ENCODE measurements at places on chromosomes 1 and 21.

DNA sequence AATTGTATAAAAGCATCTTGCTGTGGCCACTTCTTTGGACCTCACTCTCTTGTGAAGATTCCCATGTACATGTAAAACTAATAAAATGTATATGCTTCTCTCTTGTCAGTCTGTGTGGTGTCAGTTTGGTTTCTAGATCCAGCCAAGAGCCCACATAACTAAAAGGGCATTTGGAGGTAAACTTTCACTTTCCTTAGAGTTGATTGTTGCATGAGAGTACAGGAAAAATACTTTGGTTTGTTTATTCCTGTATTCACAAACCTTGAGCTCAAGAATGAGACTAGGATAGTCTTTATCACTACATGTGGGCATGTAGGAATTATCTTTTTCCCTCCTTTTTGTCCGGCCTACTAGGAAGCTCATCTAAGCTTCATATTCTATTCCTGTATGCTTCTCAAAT is 50.9 kb downstream of the KCTD3 start:
- H3K4me1 ChIP-seq = no peaks in the 10 kb centered on the region
- H3K27ac ChIP-seq = no peak overlapping the region
- H3K36me3 ChIP-seq = peaks cover 34% of the 10 kb centered on the region

- H3K36me3 ChIP-seq = no peaks in the 10 kb centered on the region
- no peaks in the 10 kb centered on the region for H3K27me3 ChIP-seq
- H3K4me1 ChIP-seq = peaks cover 4% of the 10 kb centered on the region
Observed at GRCh38 chr1:78426408-78426807, 64.4 kb upstream of the PTGFR start.

DNA sequence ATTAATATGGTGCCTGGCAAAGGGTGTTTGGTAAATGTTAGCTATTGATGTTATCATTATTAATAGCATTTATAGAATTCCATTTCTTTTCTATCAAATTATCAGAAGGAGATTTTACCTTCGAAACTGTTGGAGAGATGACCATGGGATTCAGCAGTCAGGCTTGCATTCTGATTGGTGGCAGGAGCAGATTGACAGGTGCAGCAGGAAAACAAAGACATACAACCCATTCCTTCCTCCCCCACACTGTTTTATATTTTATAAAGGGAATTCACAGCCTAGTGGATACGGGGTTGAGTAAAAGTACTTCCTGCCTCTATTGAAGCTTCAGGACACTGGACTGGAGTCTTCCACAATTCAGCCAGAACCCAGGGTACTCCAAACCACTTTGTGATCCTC is 55.1 kb upstream of the SYT14 start:
- H3K27me3 ChIP-seq = peaks cover 13% of the 10 kb centered on the region
- H3K36me3 ChIP-seq = no peaks in the 10 kb centered on the region
- H3K4me1 ChIP-seq = peaks cover 1% of the 10 kb centered on the region
- H3K27ac ChIP-seq = no peak overlapping the region

DNA sequence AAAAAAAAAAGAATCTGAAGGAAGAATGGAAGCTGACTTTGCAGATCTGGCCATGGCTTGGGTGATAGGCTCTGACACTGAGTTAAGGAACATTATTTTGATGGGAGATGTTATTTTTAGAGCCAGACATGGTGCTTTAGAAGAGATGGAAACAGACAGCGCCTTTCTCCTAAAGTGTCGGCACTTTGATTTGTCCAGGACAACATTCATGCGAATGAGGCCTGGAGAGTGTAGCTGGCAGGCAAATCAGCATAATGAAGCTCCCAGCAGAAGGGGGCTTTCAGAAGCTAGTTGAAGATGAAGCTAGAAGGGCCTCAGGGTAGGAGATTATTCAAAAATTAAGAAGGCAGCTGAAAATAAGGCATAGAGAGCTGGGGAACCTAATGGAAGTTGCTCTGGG is 397.7 kb downstream of the RWDD3 start:
- no peaks in the 10 kb centered on the region for H3K36me3 ChIP-seq
- DNase-seq = no peak
- no peaks in the 10 kb centered on the region for H3K27me3 ChIP-seq
- H3K4me1 ChIP-seq = peaks cover 3% of the 10 kb centered on the region
- no peak overlapping the region for H3K27ac ChIP-seq

- no peak for DNase-seq
- peaks cover 3% of the 10 kb centered on the region for H3K27me3 ChIP-seq
- no peak overlapping the region for H3K27ac ChIP-seq
- peaks cover 2% of the 10 kb centered on the region for H3K4me1 ChIP-seq
- H3K4me3 ChIP-seq = no peak overlapping the region
Observed at GRCh38 chr1:153506386-153506785, 29.4 kb downstream of the S100A6 start.

All from progenitor cell of endocrine pancreas (in vitro differentiated cells).